ENCODE measurements at places on chromosomes 5 and 9.

DNA sequence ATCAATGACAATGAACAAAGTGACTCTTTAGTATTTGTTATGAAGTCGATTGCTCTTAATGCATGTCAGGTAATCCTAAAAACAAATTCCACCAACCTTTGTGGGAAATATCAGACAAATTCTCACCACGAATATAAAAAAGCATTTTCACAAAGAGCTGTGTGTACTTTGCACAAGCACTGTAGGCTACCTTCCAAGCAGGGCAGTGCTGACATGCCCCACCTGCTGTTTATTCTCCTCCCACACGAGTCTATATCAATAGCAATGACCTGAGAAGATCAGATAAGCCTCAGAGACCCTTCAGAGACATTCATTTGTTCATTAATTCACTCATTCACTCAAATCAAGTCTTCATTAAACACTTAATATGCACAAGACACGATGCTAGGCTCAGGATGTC is 469.1 kb downstream of the ZSWIM6 start:
- DNase-seq = no peak

DNA sequence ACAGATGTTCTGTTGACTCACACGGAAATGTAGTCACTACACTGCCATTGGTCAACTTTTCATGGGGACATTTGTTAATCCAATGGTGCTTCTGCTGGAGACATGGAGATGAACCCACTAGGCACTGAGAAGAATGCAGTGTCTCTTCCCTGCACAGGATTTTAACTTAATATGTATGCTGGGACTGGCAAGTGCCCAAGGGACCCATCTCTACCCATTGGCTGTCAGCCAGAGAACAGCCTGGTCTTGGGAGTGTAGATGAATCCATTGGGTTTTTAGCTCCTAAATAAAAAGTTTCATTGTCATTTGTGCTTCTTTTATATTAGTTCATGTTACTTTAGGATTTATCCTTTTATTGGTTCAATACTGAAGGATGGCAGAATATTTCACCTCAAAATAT is 195.8 kb upstream of the CDH6 start:
- no peak for DNase-seq

DNA sequence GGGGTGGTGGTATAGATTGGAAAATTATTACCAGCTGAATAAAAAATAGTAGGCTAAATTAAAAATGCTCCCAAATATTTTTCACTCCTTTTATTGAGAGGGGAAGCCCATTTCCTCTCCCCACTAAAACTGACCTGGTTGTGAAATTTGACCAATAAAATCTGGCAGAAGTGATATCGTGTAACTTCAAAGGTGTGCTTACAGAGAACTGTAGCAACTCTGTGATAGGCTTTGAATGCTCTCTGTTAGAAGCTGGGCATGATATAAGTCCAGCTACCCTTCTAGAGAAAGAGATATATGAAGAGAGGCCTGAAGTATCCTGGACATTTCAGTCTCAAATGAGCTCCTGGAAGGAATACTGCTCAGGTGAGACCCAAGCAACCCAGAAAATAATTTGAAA is 10.2 kb upstream of the RFK start:
- no peak for DNase-seq

DNA sequence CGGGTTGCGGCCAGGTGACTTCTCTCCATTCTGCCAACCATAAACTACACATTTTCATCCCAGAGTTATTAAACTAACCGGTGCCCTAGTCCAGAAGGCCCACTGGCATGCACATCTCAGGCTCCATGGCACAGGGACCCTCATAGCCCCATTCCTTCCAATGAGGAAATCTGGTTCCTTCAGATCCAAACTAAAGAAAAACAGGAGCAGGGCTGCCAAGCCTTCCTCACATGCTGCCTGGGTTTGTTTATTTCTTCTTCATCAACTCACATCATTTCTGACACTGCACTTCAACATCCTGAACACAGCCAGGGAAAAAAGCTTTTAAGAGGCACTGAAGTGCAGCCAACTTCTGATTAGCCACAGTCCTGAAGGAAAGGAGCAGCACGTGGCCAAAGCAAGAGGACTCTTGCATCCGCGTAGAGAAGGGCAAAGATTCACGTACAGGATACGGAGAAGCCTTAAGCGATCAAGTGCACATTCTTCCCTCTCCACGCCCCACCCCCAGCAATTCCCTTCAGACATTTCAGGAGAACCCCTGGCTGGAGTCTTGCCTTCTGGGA is 22.5 kb downstream of the LHFPL2 start:
- DNase-seq = peak; percentile 73

DNA sequence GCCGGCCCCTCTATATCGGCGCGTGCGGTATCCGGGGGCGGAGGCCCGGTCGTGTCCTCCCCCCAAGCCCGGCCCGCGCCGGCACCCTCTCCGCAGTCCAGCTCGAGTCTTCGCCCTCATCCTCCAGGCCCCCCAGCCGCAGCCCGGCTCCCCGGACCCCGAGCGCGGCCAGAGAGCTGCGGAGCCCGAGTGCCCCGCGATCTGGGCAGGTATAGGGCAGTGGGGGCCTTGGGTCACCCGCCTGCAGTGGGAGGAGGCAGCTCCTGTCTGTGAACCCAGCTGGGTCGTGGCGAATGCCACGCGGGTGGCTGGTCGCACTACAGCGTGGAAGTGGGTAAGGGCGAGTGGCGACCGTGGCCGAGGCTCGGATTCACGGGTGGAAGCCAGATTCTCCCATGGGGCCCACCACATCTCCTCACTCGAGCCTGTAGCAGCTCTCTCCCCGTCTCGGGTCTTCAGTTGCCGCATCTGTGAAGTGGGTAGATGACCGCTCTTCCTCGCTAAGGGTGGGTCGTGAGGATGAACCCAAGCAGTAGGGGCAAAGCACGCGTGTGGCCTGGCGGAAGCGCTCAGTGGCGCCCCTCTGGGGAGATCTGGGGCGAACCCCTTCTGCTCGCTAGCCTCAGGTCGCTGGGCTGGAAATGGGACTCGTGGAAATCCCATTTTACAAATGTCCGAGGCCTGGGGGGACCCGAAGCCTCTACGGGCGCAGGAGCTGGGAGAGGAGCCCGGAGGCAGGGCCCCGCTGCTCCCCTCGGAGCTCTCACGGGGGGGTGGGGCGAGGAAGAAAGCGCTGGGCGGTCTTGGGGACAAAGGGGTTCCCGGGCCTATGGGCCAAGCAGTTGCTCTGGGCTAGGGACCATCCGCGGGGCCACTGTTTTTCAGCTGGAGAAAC is 1.9 kb downstream of the NR5A1 start:
- no peak for DNase-seq

DNA sequence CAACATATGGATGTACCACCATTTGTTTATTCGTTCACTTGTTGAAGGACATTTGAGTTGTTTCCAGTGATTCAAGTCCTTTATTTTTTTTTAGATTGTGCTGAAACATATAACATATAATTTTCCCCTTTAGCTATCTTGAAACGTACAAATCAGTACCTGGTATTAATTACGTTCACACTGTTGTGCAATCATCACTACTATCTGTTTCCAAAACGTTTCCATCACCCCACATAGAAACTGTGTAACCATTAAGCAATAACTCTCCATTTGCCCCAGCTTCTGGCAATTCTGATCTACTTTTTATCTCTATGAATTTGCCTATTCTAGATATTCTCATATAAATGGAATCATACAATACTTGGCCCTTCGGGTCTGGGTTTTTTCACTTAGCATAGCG is 116.0 kb downstream of the FGF1 start:
- no peak for DNase-seq

DNA sequence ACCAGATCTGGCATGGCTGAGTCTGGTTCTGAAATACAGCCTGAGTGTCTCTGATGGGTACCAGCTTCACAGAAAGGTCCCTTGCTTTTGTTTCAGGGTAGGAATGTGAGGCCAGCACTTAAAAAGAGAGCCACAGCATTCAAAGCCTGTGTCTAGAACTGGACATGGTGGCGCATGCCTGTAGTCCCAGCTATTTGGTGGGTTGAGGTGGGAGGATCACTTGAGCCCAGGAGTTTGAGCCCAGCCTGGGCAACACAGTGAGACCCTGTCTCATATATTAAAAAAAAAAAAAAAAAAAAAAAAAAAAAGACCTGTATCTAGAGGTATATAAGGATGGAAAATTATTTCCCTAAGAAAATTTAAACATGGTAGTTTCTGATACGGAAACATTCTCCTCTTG is 202.3 kb downstream of the GAPVD1 start:
- no peak for DNase-seq

- DNase-seq = no peak
Observed at GRCh38 chr9:131892162-131892707, 152.4 kb upstream of the RAPGEF1 start.

Measured in left lung (tissue), 14 donors.